LoVo (cell line): ENCODE measurements at places on chromosomes 3 and 15.
A peak's percentile ranks its signal among the peaks of the same experiment; 100 is the strongest.

DNA sequence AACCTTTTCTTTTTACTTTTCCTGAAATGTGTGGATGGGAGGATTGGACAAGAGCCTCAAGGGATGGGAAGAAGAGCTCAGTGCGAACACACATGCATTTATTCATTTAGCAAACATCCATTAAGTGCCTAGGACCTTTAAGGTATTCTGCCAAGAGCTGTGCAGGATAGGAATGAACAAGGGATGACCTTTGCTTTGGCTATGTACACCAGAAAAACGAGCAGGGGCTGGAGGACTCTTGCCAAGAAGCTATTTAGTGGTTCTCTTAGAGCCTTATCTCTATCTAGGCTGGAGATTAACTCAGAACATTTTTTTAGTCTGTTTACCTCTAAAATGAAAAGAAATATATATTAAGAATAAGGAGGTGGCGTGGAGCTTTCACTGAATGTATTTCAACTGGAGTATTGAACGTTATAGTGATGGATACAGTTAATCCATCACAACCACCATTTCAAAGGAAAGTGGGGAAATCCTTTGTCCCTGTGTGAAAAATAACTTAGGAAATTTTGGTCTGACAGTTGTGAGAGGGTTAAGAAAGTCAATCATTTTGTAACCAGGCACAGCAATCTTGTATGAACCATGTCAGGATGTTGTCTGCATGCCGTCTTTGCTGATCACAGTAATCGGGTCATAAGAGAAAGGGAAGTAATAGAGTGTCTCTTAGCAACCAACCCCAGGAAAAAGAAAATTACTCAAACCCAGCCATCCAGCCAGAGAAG lies 279.0 kb downstream of the LPP start:
- no peak for DNase-seq

- DNase-seq, result no peak
Measured at GRCh38 chr15:43150191-43150929, 17.0 kb downstream of the TMEM62 start.

- DNase-seq, result no peak
Measured at GRCh38 chr3:195467641-195468390, 25.0 kb upstream of the ACAP2 start.

DNA sequence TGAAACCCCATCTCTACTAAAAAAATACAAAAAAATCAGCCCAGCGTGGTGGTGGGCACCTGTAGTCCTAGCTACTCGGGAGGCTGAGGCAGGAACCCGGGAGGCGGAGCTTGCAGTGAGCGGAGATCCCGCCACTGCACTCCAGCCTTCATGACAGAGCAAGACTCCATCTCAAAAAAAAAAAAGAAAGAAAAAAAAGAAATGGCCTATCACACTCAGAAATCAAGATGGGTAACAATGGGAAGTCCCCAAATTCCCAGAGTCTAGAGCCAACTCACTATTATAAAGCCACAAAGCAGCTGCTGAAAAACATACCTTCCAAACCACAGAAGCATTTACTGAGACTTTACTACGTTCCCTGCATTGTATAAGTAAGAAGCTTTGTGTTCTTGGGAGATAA lies 7.5 kb downstream of the HDGFL3 start:
- DNase-seq, result no peak

- no peak for DNase-seq
Measured at GRCh38 chr15:40111888-40112287, 3.2 kb upstream of the BMF start.

DNA sequence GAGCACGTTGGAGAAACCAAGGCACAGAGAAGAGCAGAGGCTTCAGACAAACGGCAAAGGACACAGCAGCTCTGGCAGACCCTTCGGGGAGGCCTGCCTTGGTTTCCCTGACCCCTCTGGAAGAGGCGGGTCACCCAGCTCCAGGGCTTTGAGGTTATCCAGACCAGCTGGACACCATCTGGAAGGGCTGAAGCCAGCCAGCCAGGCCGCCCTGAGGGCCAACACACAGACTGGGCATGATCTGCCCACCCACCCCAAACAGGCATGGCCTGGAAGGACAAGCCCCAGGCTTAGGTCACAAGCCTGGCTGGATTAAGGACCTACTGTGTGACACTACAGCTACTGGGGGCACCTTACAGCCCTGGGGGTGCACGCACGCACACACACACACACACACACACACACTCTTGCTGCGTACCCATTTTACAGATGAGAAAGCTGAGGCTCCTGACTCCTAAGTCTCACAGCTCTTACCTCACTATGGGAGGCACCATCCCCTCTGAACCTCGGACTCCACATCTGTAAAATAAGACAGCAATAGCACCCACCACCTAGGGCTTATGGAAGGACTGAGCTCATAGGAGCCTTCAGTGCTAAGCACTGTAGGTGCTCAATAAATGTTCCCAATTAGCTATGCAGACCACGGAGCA lies 10.8 kb downstream of the PLXND1 start:
- no peak for DNase-seq

DNA sequence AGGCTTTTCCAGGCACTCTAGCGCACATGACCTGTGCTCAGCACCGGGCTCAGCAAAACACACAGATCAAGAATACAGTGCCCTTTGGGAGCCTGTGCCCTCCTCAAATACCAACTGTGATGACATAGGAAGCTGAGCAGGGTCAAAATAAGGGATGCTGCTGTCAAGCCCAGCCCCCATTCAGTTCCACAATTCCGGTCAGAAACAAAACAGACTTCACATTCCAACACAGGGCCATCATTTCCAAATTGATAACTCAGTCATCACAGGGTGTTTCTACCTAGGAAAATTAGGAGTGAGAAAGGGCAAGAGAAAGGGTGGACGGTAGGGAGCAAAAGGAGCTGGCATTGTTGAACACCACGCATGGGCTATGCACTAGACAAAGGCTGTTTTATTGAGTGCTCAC lies 158.4 kb upstream of the CCDC54 start:
- DNase-seq, result no peak

GRCh38 chr3:112334691-112335433 lies 1.9 kb downstream of the CD200 start:
- DNase-seq, result no peak

DNA sequence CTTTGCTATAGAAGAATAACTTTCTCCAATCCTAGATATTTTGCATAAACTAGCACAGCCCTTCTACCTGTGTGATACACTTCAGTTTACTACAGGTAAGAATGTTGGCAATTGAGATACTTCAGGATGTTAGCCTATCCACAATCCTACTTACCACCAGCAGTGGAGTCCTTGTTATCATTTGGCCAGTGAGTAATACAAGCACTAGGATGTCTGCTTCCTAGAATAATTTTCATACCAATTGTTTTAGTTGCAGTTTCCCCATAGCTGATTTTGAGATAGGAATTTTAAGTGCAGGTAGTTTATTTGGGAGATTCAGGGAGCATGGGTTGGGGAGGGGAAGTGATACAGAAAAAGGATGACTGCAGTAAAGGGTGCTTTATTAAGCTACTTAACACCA lies 147.2 kb downstream of the EPHA6 start:
- no peak for DNase-seq

- no peak for DNase-seq
Measured at GRCh38 chr3:57545636-57546268, 1.6 kb upstream of the DNAH12 start.

- DNase-seq, result peak; percentile 14
Measured at GRCh38 chr15:51132384-51133139, 37.9 kb upstream of the TNFAIP8L3 start.
